Activated CD8-positive, alpha-beta memory T cell treated with anti-CD3 and anti-CD28 coated beads for 36 hours (primary cell): ENCODE measurements at places on chromosomes 7 and 10. TPM values are rescaled to one million over a fixed set of nuclear protein-coding genes. Genes with fewer than 3 reads are reported as not detected.

The SCIN gene
- total RNA-seq = 0.08 TPM

The SPDYE1 gene
- total RNA-seq = not detected

The FKBP9 gene
- total RNA-seq = not detected

The AS3MT gene
- not detected for total RNA-seq

The EMX2 gene
- total RNA-seq = not detected

The EIF5AL1 gene
- total RNA-seq = 3.2 TPM

The PKD2L1 gene
- total RNA-seq = not detected

The CACNB2 gene
- not detected for total RNA-seq

The DEPP1 gene
- 0.27 TPM for total RNA-seq

The C10orf67 gene
- 0.15 TPM for total RNA-seq

The TRPV6 gene
- total RNA-seq = not detected
